ENCODE measurements at places on chromosomes 16 and 17.

DNA sequence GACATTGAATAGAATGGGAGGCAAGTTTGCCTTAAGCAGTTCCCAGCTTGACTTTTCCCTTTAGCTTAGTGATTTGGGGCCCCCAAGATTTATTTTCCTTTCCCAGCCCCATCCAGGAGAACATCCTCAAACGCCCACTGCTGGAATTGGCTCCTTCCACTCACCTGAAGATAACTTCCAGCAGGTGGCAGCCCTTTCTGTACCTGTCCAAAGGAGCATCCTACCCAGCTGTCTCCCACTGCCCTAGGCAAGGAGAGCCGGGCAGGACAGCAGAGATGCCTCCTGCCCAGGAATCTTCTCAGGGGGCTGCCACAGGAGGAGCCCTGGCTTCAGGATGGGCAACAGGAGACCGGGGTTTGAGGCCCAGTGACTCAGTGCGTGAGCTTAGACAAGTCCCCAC lies 6.4 kb downstream of the CACNG5 start:
- DNase-seq, result no peak

- peak; percentile 81 for DNase-seq
Measured at GRCh38 chr17:59668816-59669215, 38.4 kb downstream of the PTRH2 start.

GRCh38 chr16:79543219-79543618 lies 57.3 kb downstream of the MAF start:
- no peak for DNase-seq

- DNase-seq, result no peak
Measured at GRCh38 chr17:31530391-31530985, 139.0 kb downstream of the RAB11FIP4 start.

DNA sequence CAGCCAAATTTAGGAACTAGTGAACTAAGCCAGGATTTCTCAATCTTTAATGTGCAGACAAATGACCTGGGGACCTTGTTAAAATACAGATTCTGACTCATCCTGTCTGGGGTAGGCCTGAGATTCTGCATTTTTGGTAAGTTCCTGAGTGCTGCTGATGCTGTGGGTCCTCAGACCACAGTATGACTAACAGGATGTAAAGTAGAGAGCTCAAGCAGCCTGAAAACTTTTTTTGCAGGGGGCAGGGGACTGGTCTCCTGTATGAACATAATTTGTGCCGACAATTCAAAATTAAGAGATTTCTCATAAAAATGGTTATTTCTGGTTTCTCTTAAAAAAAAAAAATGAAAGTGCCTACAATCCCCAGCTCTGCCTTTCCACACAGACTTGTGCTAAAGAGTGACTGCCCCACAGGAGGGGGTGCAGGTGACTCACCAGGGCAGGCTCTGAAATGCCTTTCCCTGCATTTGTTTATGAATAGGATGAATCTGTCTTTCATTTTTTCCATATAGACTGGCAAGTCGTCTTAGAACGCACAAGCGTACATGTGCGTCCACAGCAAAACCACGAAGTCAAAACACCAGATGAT lies 271.5 kb downstream of the PHKB start:
- peak; percentile 36 for DNase-seq

GRCh38 chr17:36055921-36056520 lies 8.1 kb upstream of the CCL18 start:
- DNase-seq, result no peak

- DNase-seq, result no peak
Measured at GRCh38 chr17:68812876-68813584, 142.2 kb downstream of the ABCA8 start.

DNA sequence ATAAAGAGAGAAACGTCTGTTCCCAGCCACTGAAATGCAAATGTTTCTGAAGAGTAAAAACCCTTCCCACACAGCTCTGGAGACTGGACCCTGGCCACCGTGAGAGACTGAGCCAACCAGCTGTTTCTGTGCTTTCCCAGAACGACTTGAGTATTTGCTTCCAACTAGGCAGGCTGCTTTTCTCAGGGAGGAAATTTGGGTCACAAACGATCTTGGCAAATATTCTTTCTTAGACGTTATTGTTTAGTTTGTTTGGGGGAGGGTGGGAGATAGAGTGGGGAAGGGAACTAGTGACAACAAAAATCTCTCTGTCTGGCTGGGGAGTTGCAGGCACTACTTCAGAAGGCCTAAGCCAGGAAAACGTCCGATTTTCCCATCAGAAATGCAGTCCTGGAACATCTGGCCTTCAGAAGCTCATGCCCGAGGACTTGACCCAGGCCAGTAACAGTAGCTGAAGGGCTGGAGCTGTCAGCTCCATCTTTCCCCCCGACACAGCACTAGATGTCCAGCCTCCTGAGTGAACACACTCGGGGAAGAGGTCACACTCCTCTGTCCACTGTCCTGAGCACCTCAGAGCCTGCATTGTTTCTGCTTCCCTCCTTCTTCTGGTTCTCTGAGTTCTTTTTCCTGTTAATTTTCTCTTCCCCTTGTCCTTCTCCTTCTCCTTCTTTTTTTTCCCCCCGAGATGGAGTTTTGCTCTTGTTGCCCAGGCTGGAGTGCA lies 4.0 kb downstream of the CCDC92B start:
- DNase-seq, result no peak

DNA sequence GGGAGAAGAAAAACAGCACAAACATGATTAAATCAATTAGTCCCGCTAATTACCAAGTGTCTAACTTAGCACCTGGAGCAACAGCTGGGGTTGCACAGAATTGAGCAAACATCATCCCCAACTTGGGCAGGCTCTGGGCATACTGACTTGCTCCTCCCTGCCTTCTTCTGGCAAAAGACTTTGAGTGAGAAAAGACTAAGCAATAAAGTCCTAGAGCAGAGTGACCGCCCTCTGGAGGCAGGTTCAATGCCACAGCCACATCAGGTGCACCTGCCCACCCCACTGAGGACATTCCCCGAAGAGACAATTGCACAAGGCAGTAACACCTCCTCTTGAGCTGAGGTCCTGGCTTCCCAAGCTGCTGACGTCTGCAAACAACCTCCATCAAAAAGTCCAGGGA lies 358.3 kb downstream of the SOX9 start:
- no peak for DNase-seq

DNA sequence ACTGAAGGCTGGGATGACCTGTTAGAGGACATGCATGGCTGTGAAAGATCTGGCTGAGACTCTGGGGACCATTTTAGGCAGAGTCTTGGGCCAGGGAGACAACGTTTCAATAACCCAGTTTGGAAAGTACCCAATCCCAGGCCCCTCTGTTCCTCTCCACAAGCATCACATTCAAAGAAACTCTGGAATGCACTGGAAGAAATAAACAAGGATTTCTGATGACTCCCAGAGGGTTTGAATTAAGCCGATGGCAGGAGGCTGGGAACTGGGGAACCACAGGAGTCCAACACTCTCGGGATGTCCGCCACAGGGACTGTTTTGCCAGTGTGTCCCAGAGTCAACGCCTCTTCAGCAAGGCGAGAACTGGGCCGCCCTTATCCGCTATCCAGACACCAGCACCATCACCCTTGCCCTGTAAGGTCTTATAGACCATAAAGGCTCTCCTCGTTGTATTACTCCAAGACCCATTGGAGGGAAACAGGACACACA lies 3.3 kb downstream of the PMP22 start:
- DNase-seq, result no peak

- DNase-seq, result no peak
Measured at GRCh38 chr16:60635548-60635947, 1400.7 kb downstream of the CDH8 start.

DNA sequence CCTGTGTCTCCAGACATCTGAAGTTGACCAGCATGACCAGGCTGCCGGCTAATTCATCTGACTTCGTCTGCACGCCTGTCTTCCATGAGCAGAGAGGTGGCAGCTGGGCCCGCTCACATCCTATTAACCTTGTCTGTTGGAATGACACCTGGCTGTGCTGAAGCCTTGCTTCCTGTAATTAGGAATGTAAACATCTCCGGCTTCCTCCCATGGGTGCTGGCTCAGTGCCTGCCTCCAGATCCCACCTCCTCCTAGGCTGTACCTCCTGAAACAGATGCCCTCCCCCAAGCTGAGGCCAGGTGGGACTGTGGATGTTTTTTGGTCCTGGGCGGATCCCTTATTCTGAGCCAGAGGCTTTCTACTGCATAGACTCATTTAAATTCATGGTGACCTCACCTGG lies 296.3 kb downstream of the HS3ST4 start:
- DNase-seq, result no peak

DNA sequence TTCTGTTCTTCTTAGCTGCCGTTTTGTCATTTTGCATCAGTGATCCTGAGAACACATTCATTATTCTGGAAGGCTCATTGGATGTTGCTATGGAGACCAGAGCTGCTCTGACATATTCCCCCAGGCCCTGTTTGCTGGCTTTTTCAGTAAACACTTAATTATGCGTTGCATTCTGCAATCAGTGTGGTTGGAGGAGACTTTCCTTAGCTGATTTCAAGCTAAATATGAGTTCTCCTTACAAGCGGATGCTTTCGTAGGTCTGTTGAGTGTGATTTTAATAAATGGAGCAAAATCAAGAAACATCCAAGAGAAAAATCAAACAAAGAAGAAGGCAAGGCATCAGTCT lies 38.2 kb upstream of the NUDT7 start:
- DNase-seq, result no peak

DNA sequence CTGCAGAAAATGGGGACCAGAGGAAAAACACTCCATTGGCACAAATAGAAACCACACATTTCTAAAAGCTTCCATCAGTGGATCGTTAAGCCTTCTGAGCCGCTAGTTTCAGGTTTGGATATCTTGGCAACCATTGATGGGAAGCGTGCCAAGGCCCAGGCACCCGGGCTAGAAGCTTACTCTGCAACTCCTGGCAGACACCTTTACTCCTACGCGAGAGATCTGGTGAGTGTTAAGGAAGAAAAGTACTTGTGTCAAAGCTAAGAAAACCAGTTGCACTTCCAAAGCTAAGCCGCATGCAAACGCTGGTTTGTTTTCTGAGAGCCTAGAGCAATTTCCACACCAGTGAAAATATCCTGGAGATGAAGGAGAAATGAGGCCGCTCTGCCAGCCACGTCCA lies 472.4 kb downstream of the PMP22 start:
- DNase-seq, result no peak

DNA sequence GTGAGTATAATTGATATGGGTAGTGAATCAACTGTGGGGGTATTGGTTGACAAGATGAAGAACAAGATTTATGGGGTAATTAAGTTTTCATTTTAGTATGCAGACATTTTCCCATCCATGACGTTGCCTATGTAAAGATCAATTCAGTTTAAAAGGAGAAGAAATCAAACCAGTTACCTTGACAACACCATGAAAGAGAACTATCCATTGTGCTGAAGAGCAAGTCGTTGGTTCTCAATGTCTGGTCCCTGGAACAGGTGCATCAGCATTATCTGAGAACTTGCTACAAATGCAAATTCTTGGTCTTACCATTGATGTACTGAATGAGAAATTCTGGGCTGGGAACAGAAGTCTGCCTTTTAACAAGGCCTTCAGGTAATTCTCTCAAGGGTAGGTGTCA lies 801 bp upstream of the OR4D2 start:
- no peak for DNase-seq

GRCh38 chr17:42133461-42134041 lies 10.9 kb downstream of the HSPB9 start:
- no peak for DNase-seq

GRCh38 chr16:75193730-75194444 lies 13.1 kb downstream of the CTRB2 start:
- DNase-seq, result no peak

DNA sequence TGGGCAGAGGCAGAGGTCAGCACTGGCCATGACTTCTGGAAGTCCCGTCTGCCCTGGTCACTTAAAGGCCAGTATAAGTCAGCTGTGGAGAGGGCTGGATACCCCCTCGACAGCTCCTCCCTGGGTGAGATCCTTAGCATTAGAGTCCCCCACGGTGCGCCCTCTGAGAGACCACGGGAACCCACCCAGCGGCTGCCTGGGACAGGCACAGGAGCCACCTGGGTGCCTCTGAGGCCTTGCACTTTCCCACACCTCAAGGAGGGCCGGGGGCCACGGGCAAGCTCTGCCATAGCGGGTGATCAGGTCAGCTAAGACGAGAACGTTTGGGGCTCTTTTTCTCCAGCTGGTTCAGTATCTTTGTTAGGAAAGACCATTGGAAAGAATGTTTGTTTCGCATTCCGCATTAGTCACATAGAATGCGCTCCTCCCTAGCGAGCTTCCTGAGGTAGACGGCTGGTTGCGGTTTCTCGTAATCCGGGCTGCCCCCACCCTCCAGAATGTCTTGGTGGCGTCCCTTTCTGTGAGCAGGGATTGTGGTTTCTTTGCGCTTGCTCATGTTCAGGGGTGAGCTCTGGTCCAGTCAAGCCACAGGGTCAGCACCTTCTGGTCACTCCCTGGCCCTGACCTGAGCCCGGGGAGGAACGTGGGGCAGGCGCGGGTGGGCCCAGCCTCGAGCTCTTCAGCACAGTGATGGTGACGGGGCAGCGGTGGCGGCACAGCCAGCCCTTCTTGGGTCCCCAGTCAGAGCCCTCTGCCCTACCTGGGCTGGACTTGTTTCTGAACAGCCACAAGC lies 25.2 kb downstream of the NME3 start:
- DNase-seq, result no peak

GRCh38 chr16:10938796-10939648 lies 3.2 kb downstream of the DEXI start:
- no peak for DNase-seq

DNA sequence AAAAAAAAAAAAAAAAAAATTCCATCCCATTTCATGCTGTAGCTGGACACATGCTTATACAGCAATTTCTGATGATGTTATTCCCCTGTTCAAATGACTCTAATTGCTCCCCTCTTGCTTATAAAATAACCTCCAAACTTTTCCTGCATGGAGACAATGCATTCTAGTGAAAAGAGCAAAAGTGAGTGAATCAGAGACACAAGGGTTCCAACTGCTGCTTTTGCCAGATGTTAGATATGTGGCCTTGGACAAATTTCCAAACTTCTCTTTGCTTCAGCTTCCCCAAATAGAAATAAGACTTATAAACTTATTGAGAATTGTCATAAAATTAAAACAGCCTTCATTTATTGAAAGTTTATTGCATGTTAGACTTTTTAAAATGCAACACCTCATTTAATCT lies 65.0 kb upstream of the AXIN2 start:
- DNase-seq, result no peak

DNA sequence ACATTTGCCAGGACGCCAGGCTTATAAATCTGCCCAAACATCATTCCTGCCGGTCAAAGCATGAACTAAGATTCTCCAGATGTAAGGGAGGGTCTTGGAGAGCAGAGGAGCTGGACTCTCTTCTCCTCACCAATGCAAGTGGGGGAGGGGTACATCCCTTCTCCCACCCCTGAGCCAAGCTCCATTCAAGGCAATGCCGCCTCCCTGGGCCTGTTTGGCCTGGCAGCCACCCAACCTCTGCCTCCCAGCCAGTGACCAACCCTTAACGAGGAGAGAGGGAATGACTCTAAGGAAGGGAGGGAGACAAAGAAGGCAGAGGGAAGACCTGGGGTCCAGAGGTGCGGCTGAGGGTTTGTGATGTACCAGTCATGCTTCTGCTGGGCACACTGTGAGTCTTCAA lies 13.8 kb downstream of the C17orf50 start:
- DNase-seq, result no peak

- no peak for DNase-seq
Measured at GRCh38 chr17:71793518-71793917, 327.3 kb upstream of the SOX9 start.
